HAP-1 (cell line): ENCODE measurements at places on chromosomes 4 and X.

GRCh38 chr4:104693601-104694201 is 199.0 kb upstream of the CXXC4 start:
- DNase-seq: peak; percentile 6

GRCh38 chr4:1809754-1810502 is 16.8 kb downstream of the FGFR3 start:
- peak; percentile 61 for DNase-seq

DNA sequence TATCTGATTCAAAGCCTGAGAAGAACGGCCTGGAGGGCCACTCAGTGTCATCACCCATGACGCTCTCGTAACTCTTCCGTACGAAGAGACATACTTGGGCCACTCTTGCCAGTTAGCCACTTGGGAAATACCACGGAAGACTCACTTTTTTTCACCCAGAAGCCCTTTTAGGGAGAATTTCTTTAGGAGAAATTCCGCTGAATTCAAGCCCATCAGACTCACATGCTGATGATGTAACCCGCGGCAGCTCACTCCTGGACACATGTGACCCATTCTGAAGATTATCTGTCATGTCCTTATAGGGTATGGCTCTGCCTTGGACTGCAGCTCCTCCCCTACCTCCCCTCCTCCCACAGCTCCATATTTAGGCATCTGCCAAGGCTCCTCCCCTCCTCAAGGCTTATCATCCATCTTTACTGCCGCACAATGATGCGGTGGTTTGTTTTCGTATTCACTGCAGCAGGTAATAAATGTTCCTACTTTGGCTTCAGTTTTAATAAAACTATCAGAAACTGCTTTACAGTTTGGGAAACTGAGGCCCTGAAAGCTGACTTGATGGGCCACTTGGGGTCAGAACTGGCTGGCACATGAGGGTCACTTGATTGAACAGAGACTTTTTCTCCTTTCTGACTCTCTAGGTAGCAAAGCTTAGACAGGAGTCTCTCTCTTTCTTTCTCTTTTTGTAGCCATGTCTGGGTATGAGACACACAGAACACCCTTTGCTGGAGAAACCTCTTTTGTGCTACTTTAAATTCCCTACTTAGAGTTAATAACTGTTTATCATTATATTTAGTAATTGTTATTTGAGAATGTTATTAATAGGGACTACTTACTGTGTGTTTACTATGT is 42.1 kb downstream of the RHOH start:
- no peak for DNase-seq

DNA sequence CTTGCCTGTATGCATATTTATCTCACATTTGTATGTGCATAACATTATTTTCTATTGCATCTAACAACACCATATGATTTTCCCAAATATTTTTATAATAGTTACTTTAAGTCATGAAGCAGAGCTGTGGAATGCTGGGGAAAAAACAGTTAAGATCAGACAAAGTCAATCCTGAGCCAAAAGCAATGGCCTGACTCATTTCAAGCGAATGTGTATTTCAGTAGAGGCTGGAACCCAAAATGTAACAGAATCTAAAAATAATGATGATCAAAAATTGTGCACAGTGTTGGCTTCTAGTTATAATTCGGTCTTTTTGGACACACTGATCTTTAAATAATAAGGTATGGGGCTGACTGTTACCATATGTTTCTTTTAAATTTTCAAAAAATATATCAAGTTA is 516.2 kb upstream of the ADGRL3 start:
- DNase-seq: no peak

DNA sequence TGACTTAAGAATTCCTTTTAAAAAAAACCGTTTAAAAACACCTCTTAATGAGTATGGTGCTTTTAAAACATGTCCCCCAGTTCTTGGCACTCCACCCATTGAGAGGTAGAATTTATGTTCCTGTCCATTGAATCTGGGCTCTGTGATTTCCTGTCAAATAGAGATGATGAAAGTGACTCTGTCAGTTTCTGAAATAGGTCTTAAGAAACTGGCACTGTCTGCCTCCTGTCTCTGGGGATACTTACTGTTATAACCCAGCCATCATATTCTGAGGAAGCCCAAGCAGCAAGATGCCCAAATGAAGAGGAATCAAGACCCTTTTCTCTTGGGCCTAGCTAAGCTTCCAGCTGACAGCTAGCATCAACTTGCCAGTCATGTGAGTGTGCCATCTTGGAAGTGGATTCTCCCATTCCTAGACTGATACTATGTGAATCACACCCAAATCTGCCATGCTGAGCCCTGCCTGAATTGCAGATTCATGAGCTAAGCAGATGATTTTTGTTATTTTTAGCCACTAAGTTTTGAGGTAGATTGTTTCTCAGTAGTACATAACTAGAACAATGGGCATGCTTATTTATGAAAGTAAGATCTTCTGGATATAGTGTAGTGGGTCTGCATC is 22.8 kb downstream of the C4orf54 start:
- DNase-seq: no peak

- no peak for DNase-seq
Measured at GRCh38 chrX:151970661-151971060, 3.8 kb downstream of the GABRE start.

GRCh38 chr4:84235126-84235944 is 263.8 kb downstream of the NKX6-1 start:
- no peak for DNase-seq

DNA sequence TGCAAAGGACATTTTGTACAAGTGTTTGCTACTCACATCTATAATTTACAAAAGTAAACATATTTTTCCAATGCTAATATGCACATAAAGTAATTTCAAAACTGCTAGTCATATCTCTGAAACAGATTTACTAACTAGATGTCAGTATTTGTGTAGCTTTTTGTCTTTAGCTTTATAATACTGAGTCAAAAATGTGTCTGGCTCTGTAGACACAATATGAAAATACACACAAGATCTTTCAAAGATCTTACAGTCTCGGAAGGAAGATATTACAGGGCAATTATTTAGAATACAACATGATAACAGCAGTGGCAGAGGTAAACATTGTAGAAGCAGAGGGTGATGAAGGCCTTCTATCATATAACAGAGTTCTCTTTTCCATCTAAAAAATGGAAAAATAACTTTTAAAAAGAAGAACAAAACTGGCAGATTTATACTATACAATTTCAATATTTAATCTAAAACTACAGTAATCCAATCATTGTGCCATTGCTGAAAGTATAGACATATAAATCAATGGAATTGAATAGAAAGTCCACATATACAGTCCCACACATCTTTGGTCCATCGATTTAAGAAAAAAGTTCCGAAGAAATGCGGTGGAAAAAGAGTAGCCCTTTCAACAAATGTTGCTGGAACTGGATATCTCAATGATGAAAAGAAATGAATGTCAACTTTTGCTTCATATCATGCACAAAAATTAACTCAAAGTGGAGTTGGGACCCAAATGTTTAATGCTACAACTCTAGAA is 29.4 kb downstream of the ARAP2 start:
- no peak for DNase-seq

- no peak for DNase-seq
Measured at GRCh38 chr4:82560853-82561785, 669 bp downstream of the TMEM150C start.

- peak; percentile 34 for DNase-seq
Measured at GRCh38 chrX:154457491-154458115, 478 bp upstream of the PLXNA3 start.

GRCh38 chrX:19182785-19183184 is 60.5 kb upstream of the ADGRG2 start:
- DNase-seq: no peak

- no peak for DNase-seq
Measured at GRCh38 chr4:19486400-19486799, 765.3 kb upstream of the SLIT2 start.

- no peak for DNase-seq
Measured at GRCh38 chr4:102560571-102561341, 59.6 kb downstream of the NFKB1 start.

GRCh38 chr4:16544251-16544721 is 318.0 kb upstream of the TAPT1 start:
- DNase-seq: no peak

DNA sequence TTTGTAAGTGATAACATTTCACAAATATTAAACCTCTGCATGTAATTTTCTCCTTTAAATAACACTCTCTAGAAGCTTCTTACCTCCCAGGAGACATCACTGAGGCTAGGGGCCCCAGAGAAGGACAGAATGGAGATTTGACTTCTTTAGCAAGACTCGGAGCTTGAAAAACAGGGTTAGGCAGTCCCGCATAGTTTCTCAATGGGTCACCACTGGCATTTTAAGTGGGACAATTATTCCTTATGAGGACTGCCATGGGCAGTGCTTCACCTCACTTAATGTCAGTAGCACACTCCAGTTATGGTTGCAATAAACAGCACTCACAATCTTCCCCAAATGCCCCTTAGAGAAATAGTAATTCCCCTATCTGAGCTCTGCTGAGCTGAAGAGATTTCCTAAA is 66.7 kb upstream of the NOCT start:
- DNase-seq: no peak

GRCh38 chr4:15657366-15657765 is 2.2 kb upstream of the FBXL5 start:
- no peak for DNase-seq

- DNase-seq: no peak
Measured at GRCh38 chr4:105620640-105621323, 68.4 kb downstream of the ARHGEF38 start.

GRCh38 chrX:13688958-13689740 is at the start of gene RAB9A:
Gene RAB9A, plus strand, starts transcription at chrX:13689128. Its CDS starts 19,619 bp downstream, at chrX:13708747.
- peak; percentile 86 for DNase-seq

DNA sequence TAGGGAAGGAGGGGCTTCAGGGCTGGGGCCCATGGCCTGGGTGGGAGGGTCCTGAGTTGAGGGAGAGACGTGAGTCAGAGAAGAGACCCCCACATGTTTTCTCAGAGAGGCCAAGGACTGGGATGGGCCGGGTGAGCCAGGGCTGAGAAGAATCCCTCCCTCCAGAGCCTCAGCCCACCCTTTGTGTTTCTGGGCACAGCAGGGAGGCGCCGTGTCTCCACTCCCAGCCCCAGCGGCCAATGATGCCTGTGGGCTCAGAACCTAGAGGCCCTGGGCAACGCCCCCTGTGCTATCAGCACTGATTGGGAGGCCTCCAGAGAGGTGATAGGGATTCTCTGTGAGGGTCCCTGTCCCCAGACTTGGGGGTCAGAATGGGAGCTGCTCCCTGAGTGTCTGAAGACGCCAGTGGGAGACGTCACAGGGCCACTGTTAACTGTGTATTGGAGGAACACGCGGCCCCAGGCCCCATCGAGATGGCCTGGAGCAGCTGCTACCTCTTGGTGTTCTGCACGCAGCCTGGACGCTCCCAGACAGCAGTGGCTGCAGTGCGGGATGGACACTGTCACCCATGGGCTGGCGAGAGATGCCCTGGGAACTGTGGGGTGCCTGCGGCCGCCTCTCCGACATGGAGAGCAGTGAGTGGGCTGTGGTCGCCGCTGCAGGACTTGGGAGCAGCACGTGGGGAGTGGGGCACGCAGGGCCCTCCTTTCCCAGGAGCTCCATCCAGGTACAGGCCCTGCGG is 8.5 kb downstream of the FGFRL1 start:
- no peak for DNase-seq

DNA sequence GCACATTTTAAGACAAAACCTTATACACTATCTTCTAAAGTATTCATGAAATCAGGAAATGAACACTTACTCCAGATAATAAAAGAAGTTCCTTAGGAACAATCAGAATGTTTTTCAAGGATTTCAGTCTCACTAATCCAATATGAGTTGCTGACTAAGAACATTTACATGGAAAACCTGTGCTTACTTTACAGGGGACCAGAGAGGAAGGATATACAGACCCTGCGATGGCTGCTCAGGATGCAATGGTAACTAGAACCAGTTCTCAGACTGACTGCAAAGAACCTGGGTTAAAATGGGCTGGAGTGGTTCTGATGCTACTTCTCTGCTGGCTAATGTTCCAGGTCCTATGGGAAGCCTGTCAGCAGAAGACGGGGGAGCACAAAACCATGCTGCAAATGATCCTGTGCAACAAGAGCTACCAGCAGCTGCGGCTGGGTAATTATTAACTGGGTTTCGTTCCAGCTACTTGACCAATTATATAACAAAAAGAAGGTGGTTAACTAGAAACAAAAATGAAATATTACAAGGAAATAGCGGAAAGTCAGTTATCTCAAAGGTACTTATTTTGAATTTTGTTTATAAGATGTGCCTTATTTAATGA is 85.3 kb downstream of the ANXA10 start:
- DNase-seq: no peak

GRCh38 chr4:73967866-73968265 is 14.0 kb downstream of the PF4 start:
- DNase-seq: no peak

DNA sequence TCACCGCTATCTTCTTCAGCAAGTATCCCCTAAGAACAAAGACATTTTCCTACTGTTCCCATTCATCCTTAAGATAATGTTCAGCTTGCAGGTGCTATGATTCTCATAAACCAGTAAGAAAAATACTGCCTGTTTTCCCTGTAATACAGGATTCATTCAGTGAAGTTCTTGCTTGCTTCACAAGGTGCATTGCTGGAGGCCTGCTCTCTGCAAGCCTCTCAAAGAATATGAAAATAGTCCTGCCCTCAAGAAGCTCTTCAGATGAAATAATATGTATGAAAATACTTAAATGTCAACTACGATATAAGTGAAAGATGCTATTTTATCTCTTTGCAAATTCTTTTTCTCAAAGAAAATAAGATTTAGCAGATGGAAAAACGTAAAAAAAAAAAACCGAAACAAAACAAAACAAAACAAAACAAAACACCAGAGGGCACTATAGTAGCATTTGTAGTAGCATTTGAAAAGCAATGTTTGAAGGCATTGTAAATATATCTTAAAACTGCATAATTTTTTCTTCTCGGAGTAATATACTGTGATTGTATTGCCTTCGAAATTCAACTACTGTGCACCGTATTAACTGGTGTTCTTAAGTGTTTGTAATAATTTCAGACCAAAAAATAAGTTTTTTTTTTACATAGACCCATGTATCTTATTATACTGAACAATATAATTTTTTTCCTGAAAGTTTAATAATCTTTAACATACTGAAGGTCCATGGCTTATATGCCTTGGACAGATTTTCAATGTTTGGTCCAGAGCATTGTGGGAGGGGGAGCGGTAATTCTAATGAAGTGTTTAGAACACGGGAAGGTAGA is 26.0 kb downstream of the ADH4 start:
- no peak for DNase-seq

GRCh38 chrX:148611993-148612392 is 111.6 kb downstream of the AFF2 start:
- DNase-seq: no peak

DNA sequence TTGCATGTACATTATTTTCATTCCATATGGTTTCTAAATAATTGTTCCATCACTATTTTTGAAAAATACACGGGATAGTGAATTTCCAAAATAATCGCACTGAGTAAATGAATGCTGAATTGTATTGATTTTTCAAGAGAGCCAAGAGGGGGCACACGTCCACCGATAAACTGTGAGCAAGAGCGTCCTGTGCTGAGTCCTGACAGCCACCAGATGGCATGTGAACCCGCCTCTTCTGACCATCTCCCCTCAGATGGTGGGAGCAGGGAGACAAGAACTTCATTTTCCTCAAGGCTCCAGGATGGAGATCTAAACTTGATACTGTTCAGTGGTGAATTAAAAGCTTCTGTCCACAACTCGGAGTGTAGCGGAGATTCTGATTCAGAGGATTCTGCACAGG is 30.6 kb upstream of the IL9R start:
- peak; percentile 76 for DNase-seq

- no peak for DNase-seq
Measured at GRCh38 chr4:94262163-94263016, 54.7 kb downstream of the SMARCAD1 start.

GRCh38 chrX:94454159-94454558 is 780.2 kb downstream of the FAM133A start:
- DNase-seq: no peak

GRCh38 chrX:150692296-150692695 is 900 bp upstream of the MTMR1 start:
- no peak for DNase-seq
